ENCODE measurements at places on chromosomes 12 and 14.

GRCh38 chr12:123960856-123961255, 11.8 kb downstream of the CCDC92 start:
- DNase-seq: no peak

GRCh38 chr12:52007158-52007921, 594 bp downstream of the TAMALIN start:
- peak; percentile 46 for DNase-seq

- DNase-seq: no peak
Observed at GRCh38 chr14:73526036-73526984, 10.6 kb upstream of the ACOT1 start.

DNA sequence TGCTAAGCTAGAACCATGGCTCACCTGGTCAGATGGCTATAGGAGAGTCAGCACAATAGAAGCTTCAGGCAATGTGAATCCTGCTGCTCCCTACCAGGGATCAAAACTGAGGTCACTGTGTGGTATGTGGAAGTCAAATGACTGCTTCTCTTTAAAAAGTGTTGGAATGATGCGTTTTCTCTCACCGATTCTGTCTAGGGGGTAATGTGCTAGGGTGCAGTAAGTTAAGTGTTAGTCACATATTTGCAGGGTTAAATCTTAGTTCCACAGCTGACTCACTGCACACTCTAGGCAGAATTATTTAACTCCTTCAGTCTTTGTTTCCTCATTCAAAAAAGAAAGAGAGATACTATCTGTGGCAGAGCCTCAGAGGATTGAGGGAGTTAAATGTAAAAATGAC, 696.6 kb downstream of the DIO2 start:
- no peak for DNase-seq

GRCh38 chr12:64864319-64864718, 39.9 kb downstream of the TBC1D30 start:
- no peak for DNase-seq

- no peak for DNase-seq
Observed at GRCh38 chr14:100234511-100234910, 4.4 kb upstream of the YY1 start.

DNA sequence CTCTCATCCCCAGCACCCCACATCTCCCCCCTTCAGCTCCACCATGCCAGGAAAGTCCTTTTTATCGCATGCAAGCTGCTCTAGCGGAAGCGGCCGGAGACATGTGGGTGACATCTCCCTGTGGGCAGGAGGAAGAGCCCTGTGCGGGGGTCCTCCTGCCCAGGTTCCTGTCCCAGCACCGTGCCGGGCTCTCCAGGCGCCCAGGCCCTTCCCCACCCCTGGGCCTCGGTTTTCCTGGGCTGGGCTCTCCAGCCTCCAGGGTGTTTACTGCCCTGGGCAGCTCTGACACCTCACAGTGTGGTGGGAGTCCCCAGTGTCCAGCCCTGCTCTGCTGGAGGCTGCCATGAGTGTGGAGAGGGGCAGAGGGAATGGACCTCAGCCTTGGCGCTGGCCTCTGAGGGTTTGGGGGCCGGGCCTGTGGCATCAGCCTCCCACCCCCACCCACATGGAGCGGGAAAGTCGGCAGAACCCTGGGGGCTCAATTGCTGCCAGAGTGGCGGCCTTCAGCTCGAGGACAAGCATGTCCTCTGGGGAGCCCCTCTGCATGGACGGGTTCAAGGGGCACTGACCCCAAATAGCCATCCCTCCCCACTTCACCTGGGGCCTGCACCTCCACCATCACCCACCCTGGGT, 16.9 kb downstream of the ASPG start:
- no peak for DNase-seq

DNA sequence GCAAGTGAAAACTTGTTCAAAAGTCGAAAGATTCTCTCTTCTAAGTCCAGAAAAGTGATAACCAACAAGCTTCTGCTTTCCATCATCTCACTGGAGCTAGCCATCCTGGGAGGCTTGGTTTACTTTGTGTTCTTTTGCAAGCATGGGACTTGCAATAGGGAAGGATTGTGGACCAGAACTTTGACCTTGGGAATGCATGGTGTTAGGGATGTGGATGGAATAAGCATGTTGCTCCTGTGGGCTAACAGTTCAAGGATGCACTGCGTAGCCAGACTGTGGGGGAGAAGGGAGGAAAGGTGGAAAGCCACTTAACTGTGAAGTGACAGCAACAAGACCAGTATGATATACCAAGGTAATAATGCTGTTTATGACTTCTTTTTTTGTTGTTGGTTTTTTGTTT, 28.6 kb downstream of the SOAT2 start:
- no peak for DNase-seq

DNA sequence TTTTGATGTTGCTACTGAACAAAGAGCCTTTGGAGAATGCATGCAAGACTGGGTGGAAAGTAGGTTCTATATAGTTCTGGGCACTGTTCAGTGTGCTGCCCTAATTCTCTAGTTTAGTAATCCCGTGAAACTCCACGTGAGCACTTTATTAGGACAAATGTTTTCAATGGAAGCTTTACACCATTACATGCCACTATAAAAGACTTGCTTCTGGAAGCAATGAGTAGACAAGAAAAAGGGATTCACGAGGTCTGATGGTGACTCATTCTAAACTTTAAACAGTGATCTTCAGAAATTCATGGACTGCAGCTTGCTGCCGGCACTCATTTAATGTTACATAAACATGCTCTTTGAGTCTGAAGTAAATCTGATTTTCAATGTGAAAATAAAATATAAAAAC, 22.3 kb downstream of the ATG14 start:
- no peak for DNase-seq

DNA sequence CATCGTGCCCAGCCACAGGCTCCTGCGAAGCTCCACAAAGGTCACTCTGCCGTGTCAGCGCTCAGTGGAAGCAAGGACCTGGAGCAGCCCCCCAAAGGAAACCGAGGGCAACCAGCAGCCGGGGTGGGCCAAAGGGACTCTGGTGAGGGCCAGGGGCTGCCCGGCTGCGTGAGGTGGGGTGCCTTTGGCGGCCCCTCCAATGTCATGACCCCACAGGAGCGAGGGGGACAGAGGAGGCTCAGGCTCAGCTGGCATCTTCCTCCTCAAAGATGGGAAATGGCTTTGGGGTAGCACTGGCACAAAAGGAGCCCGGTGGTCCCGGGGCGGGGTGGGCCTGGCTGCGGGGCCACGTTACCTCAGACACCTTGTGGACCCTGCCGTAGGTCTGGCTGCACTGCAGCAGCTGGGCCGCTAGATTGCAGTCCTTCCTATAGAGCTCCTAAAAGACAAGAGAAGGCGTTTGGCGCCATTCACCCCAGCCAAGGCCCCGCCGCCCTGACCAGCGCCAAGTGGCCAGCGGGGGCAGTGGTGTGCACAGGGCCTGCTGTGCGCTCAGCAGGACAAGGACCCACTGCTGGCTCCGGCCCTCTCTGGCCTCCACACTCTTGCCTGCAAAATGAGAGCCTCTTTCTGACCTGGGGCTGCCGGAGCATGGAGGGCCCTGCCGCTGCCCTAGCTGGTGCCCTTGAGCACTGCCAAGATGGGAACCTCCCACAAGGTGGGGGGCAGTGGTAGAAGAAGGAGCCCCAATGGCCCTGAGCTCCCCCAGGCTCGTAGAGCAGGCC, 46.9 kb downstream of the BEGAIN start:
- DNase-seq: no peak

DNA sequence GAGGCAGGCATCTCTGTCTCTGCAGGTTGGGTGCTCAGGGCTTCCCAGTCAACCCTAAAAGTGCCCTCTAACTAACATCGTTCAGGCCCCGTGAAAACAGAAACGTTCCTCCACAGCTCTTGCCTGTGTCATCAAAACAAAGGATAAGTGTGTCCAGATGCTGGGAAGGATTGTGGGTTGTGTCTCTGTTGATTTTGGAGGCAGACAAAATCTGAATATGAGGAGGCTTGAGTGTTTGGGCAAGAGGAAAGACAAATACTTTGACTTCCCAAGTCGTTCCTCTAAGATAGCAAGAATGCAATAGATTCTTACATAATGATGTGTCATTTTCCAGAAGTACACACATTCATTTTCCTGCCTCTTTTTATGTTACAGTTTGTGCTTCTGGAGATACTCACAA, 52.9 kb downstream of the SERPINA3 start:
- no peak for DNase-seq

DNA sequence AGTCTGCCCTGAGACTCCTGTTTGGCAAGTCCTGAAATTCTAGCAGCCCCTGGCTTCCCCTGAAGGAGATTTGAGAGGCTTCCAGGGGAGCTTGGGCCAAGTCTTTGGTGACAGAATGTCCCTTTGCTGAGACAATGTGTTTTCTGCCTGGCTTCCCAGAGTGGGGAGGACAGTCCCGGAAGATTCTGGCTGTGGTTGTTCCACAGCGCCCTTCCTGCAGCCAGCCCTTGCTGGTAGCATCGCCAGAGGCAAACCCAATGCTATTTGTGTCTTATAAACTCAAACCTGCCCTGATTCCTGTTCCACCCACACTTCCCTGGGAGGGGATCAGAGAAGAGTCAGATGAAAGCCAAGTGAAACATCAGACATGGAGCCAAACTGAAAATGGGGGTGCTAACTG, 56.4 kb upstream of the OAS1 start:
- DNase-seq: no peak

- no peak for DNase-seq
Observed at GRCh38 chr12:5259523-5259922, 172.4 kb upstream of the NTF3 start.

GRCh38 chr12:30816742-30817465, 62.2 kb upstream of the CAPRIN2 start:
- DNase-seq: no peak

DNA sequence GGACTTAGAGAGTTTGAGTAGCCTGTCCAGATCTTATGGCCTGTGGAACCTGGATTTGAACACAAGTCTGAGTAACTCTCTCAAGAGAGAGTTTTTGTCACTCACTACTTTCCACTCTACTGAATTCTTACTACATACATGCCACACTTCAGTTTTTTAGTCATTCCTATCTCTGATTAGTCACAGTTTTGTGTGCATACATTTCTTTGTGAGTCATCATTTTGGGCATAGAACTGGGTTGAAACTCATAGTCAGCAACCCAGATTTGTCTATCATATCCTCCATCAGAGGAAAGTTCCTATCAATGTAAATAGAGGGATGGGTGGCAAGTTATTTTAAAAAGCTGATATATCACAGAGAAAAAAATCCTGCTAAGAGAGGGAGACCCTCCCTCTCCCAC, 42.9 kb downstream of the FLRT2 start:
- no peak for DNase-seq

DNA sequence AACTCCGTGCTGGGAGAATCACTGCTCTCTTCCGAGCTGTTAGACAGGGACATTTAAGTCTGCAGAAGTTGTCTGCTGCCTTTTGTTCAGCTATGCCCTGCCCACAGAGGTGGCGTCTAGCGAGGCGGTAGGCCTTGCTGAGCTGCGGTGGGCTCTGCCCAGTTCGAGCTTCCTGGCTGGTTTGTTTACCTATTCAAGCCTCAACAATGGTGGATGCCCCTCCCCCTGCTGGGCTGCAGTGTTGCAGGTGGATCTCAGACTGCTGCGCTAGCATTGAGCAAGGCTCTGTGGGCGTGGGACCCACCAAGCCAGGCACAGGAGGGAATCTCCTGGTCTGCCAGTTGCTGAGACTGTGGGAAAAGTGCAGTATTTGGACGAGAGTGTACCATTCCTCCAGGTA, 43.7 kb downstream of the GPR137C start:
- DNase-seq: no peak

DNA sequence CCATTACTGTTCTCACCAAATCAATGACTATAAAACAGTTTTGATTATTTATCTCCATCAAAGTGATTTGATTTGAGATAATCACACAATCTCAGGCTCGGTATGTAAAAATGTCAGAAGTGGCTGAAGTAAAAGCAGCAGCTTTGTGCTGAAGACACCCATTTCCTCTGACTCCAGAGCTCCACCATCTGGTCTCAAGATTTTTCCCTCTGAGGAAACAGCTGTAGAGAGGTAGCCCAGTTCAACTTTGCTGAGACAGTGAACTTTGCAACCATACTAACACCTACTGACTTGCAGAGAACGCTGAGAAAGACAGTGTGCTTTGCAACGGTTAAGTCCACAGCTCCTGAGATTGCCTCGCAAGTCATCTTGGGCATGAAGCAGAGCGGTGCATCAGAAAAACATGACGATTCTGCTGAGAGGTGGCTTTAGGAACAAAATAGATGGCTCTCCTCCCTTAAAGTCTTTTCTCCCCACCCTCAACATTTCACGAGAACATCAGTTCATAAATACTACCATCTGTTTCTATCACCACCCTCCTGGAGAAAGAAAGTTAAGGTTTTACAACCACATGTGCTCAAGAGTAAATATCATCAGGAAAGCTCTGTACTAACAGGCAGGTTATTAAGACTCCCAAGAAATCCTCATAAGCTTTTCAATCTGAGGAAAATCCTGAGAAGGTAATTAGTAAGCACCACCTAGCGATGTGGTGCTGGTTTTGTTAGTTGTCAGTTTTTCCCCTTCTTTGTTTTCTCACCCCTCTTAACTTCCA, 34.8 kb downstream of the HIGD1C start:
- DNase-seq: no peak

DNA sequence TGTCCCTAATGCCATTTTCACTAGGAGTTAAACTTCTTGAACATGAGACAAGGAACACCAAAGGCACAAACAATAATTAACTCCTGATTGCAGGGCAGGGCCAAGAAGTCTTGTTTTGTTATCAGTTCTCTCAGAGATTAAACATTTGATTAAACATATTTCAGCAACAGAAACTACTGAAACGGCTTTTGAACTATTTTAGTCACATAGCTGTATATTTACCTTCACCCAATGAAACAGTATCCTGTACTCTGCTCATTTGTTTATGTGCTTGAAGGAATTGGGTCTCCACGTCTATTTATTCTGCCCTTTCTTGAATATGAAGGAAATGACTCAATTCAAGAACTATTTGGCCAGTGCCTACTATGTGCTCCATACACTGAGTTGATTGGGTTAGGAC, 51.3 kb upstream of the PTCSC3 start:
- DNase-seq: no peak

DNA sequence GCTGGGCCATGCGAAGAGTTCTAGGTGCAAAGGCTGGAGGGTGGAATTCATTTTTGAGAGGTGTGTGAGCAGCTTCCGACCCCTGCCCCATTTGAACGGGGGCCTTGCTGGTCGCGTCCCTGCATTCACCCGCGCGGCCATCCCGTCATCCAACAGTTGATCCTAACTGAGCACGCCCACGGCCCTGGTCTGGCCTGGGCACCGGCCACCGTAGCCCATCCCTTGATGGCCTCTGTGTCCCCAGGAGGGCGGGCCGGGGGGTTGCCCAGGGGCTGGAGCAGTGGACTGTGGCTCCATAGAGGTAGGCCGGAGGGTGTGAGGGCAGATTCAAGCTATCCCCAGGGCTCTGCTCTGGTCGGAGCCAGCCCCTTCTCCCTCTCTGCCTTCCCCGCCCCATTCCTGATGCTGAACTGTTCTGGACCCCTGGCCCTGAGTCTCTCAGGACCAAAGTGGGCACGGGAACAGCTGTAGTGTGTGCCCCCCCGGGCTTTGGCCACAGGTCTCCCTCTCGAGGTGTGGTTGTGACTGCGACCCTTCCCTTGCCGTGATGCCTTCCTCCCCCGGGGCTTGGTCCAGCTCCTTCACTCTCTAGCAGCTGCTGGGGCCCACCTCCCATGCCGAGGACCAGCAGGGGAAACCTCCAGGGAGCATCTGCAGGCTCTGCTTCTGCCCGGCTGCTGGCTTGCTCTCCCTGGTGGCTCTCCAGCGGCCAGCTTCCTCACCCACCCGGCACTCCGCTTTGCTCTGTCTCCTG, 9.1 kb downstream of the MEG3 start:
- no peak for DNase-seq

- no peak for DNase-seq
Observed at GRCh38 chr14:73762375-73762822, 48.2 kb upstream of the PNMA1 start.

- no peak for DNase-seq
Observed at GRCh38 chr12:124217508-124218242, 77.2 kb upstream of the RFLNA start.

GRCh38 chr12:105574056-105574715, 243.7 kb downstream of the C12orf75 start:
- no peak for DNase-seq

Data from T-helper 17 cell (primary cell).